Effector memory CD4-positive, alpha-beta T cell (primary cell): ENCODE measurements at places on chromosomes 1 and 21.

- no peak for DNase-seq
These were observed 662.5 kb downstream of the PLA2G4A start for GRCh38 chr1:187491082-187491720.

- DNase-seq = no peak
These were observed 60.4 kb upstream of the HAO2 start for GRCh38 chr1:119308130-119308700.

- no peak for DNase-seq
These were observed 123.2 kb downstream of the CASZ1 start for GRCh38 chr1:10673109-10673711.

DNA sequence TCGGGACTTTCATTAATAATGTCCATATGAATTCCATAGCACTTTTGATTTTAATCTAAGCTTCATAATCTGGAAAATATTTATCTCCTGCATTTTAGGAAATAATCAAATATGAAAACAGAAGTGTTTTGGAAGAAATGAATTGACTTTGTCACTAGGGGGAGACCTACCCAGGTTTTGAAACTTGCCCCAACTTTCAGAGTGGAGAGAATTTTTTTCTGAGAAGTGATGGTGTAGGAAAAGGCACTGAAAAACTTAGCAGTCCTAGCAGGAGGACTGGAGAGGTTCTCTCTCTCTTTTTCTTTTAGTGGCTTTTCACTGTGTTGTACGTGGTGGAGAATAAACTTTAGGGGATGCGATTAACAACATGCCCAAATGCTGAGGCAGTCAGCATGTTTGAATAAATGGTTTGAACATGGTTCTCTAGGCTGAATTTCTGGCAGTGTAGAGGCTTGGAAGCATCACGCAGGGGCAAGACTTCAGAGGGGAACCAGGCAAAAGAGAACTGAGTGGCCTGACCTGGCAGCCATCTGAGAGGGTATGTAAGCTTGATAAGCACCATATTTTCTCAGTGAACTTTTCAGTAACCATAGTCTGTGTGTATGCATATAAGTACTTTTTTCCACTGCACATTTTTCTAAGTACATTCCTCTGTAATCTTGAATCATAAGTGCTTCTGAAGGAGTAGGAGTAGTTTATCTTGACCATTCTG is 68.3 kb upstream of the NEK7 start:
- DNase-seq = no peak

DNA sequence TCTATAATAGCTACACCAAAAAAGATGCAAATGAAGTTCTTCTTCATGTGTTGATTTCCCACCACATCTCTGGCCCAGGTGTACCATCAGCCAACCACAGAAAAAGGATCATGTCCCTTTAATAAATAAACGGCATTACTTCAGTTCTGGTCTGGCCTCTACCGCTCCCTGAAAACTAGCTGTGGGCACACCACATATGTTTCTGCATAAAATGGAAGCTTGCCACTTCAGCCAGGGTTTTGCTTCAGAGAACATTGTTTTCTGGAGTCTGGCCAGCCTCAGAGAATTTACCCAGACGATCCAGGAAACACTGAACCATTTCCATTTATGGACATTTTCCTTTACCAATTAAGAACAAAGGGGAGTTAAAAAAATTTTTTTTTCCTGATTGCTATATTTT is 5.8 kb upstream of the LAMC2 start:
- no peak for DNase-seq

DNA sequence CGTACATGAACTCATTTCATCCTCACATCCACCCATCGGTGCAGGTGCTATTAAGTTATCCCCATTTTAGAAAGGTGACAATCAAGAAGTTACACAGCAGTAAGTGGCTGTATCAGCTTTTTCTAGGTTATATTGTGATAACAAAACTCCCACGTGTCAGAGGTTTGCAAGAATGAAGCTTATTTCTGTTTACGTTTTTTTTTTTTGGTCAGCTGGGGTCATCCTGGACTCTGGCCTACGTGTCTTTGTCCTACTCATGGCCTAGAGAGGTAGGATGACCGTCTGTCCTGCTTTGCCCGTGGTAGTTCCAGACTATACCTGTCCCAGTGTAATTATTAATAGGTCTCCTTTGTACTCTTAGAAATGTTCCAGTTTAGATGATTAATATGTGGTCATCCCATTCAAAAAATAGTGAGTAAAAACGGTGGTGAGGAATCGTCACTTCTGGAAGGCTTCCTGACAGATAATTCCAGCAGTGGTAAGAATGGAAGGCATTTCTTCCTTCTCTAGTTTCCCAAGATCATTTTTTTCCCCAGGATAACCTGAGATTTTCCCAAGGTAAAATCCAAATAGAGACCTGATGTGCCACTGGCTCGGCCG is 64.2 kb upstream of the KIF26B start:
- no peak for DNase-seq

GRCh38 chr1:162590686-162591085 is 29.2 kb downstream of the UAP1 start:
- DNase-seq = no peak

GRCh38 chr1:3423245-3423829 is 31.1 kb upstream of the ARHGEF16 start:
- DNase-seq = no peak

- no peak for DNase-seq
These were observed 32.3 kb upstream of the TENT5C start for GRCh38 chr1:117573386-117574023.

GRCh38 chr1:3063379-3064295 is 5.4 kb upstream of the PRDM16 start:
- DNase-seq = no peak

DNA sequence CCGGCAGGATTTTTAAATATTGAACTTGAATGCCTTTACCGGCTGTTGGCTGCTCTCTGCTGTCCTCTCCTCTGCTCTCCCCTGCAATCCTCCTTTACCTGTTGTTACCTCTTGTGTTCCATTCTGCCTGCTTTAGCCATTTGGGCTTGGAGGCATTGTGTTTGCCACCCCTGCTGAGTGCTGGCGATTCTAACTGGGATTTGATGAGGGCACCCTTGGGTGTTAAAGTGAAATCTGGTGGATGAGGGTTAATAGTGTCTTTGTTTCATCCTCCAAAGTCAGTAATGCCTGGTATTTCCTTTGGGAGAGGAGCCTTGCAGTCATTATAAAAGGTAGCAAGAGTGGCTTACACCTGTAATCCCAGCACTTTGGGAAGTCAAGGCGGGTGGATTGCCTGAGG is 9.9 kb downstream of the SZRD1 start:
- DNase-seq = no peak

GRCh38 chr1:26281091-26281958 is 1.4 kb downstream of the SH3BGRL3 start:
- DNase-seq = no peak

- no peak for DNase-seq
These were observed 3.6 kb downstream of the FAM89A start for GRCh38 chr1:231036416-231036815.

DNA sequence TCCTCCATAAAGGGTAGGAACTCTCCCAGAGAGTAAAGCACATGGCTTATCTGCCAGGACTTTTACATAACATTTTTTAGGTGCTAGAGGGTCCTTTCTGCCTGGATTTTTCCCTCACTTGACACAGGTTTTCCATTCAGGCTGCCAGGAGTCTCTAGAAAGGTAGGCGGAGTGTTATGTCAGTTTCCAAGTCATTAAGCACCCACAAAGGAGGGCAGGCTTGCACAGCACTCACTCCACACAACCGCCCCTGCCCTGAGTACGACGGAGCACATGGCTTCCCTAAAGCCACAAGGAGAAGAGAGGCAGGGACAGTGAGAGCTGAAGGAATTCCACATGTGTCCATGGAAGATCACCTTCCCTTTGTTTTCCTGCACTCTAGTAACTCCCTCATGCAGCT is 55.7 kb downstream of the CAPZB start:
- no peak for DNase-seq

GRCh38 chr1:36513676-36514473 is 31.2 kb upstream of the CSF3R start:
- DNase-seq = no peak

DNA sequence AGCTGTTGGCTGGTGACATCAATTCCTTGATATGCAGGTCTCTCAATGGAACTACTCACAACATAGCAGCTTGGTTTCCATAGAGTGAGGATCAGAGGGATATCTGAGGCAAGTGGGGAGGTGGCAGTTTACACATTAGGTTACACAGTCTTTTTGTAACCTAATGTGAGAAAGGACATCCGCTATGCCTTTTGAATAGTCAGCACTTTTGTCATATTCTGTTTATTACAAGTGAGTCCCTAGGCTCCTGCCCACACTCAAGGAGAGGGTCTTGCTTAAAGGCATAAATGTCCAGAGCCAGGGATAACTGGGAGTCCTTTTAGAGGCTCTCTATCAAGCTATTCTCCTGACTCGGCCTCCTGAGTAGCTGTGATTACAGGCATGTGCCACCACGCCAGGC is 104.2 kb downstream of the KCNK1 start:
- no peak for DNase-seq

GRCh38 chr1:21308847-21309652 is 18.8 kb upstream of the ECE1 start:
- DNase-seq = no peak

DNA sequence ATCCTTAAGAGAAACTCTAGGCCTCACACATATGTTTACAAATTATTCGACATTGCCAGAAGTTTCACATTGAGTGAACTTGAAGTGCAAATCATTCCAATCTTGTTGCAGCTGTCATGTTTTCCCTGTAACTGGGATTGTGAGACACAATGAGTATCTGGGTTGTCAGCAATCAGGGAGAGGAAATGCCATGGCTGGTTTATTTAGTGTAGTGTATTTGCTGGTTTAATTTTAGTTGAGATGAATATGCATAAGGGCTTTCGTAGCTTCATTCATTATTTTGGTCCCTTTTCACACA is 54.2 kb upstream of the USP1 start:
- DNase-seq = no peak

GRCh38 chr1:180251526-180252305 is 21.7 kb downstream of the LHX4 start:
- DNase-seq = no peak

DNA sequence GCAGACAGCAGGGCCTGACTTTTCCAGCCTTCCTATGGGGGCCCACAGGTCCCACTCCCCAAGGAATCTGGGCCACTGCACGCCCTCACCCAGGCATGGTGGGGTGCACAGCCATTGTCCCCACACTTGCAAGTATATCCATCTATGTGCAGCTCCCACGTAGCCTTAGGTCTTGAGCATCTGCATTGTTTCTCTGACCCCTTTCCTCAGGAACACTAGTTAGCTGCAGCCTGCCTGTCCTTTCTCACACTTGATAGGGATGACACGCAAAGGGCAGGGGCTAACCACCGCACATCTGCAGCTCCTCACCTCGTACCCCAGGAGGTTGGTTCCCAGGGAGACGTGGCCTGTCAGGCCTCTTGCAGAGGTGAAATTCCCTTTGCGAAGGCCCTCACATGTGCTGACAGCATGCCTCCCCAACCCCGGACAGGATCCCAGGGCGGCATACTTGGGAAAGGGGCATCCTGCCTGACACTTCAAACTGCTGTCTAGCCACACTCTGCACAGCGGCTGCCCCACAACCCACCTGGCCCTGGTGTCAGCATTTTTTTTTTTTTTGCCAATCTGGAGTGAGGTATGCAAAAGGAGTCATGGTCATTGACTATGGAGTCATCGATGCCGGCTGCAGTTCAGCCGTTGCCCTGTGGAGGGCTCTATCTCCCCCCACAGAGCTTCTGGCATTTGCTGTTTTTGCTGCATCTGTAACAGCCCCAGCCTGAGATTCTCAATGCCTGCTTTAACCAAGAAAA is 5.0 kb downstream of the JMJD4 start:
- no peak for DNase-seq

DNA sequence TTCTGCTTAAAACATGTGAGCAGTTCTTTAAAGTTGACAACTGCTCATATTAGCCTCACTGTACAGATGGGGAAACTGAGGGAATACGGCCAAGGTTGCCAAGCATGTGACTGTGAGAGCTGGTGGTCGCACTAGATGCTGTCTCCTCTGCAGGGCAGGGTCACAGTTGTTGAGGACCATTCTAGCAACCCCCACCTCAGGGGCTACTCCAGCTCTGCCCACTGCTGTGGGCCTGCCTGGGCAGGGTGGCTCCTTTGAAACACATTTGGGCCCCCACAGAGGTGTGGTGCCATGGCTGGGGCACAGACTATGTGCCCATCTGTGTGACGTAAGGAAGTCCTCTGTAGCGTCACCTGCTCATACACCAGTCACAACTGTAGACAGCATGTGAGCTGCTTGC is 779 bp downstream of the THEM5 start:
- no peak for DNase-seq

GRCh38 chr1:109210058-109210457 is 3.7 kb upstream of the SARS1 start:
- no peak for DNase-seq

- DNase-seq = no peak
These were observed 36.7 kb upstream of the TARDBP start for GRCh38 chr1:10975567-10976326.

DNA sequence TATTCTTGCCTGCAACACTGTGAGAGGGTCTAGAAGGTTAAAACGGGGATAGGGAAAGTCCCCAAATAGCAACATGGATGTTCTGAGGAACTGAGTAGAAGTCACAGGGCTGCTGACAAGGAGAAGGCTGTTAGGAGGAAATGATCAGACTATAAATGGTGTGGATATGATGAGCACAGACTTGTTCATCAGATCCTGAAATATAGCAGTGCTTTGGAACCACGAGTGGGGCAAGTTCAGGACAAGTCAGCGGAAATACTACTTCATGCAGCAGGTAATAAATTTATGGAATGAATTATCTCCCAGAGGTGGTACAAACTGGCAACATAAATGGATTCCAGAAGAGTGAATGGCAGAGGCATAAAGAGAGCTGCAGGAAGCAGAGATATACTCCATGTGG is 3.2 kb upstream of the KIAA0040 start:
- no peak for DNase-seq

DNA sequence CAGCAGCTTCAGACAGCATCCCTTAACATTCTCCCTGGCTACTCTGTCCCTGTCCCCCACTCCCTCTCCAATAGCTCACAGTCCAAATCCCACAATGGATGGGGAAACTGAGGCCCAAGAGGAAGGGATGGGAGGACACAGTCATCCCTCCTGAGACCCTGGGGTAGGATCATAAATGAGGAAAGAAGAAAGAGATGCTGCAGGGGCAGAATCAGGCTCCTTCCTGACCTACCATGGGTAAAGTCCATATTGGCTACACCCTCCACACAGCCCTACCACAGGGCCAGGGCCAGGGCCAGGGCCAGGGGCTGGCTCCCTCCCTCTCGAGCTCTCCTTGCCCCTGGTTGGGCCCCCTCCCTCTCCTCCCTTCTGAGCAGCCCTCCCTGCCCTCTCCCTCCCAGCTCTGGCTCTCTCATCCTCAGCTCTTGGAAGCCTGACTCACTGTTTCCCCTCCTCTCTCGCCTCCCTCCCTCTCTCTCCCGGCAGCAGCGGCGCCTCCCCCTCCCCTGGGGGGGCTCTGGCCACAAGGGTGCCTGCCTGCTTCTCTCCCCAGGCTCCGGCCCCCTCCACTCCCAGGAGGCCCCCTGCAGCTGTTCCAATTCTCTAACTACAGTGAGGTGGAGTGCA is 4.9 kb downstream of the AHDC1 start:
- DNase-seq = no peak

- DNase-seq = no peak
These were observed 29.6 kb downstream of the RAP1A start for GRCh38 chr1:111649227-111649626.

- no peak for DNase-seq
These were observed 57.6 kb downstream of the WLS start for GRCh38 chr1:68174738-68175113.
